Ecto neural progenitor cell (in vitro differentiated cells): ENCODE measurements at places on chromosomes 3 and 15.

DNA sequence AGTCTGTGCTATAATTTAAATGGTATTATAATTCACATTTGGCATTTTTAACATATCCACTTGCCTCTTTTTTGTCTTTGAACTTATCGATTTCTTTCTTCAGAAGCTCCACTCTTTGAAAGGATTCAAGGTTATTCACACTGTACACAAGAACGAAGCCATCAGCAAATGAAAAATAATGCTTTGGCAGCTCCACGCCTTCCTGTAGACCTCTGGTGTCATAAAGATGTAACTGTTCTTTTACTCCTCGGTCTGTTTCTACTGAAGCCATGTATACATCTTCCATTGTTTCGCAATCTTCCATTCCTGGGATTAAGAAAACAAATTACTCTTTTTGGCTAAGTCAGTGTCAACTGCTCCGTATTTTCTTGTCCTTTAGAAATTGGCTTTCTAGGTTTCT, 16.0 kb downstream of the NKIRAS1 start:
- no peak for DNase-seq

DNA sequence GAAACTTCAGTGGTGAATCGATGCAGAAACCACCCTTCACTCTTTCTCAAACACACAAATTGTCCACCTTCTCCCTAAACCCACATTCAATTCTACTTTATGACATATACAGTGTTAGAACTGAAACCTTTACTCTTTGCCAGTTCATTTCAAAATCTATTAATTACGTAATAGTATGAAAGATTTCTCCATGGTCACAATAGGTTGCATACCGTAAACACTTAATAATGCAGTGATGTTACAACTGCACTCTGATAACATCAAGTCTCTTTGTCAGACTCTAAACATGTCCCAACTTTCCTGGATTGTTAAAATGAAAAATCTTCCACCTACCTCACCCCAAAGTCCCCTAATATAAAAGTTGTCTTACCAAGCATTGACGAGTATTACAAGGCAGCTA, 111.8 kb upstream of the PROK2 start:
- DNase-seq = no peak

- no peak for DNase-seq
These were observed 303.3 kb upstream of the ATP10A start for GRCh38 chr15:26166429-26166828.

GRCh38 chr3:139935866-139936817, 1.2 kb downstream of the CLSTN2 start:
- peak; percentile 63 for DNase-seq

DNA sequence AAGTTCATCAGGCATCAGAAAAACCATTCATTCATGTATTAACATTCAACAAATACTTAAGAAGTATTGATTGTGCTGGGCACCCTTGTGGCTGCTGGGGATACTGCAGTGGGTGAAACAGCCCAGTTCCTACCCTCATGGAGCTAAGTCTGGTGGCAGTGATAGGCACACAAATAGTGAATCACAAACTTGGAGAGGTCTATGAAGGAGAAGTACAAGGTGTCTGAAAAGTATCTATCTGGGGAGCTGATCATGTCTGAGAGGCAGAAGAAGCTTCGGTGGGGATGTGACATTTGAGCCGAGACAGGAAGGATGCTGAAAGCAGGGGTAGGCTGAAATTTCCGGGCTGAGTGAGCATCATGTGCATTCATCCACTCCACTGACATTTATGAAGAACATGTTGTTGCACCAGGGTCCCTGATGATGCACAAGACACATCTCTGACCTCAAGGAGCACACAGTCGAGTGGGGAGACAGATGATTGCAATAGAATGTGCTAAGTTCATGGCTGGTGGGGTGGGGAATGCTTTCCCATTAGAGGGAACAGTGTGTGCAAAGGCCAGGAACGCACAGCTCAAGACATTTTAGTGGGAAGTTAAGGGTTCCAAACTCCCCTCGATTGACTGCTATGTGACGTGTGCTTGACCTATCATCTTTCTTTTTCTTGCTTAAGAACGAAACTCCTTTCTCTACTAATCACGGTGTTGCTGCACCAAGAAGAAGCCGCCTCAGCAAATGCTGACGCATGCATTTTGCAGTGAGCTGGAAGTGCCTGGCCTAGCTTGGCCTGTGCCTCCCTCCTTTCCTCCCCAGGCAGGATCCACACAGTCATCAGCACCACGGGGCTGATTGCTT, 309.1 kb upstream of the ICE2 start:
- no peak for DNase-seq

- DNase-seq = no peak
These were observed 154.3 kb upstream of the IQSEC1 start for GRCh38 chr3:13227315-13228165.

DNA sequence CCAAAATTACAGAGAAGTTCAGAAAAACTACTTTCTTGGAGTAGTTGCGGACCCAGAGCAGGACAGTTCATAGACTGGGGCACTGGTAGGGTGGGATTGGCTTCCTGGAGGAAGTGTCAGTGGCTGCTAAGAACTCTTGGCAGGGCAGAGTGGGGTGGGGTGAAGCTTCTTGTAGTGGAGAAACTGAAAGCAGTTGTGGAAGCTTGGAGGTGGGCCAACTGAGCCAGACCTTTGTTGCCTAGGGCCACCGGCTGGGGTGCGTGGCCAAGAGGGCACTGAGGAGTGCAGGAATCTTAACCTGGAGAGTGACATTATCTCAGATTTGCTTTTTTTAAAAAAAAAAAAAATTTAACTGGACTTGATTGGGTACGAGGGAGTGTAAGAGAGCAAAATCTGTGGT, 3.1 kb downstream of the KAT2B start:
- no peak for DNase-seq

DNA sequence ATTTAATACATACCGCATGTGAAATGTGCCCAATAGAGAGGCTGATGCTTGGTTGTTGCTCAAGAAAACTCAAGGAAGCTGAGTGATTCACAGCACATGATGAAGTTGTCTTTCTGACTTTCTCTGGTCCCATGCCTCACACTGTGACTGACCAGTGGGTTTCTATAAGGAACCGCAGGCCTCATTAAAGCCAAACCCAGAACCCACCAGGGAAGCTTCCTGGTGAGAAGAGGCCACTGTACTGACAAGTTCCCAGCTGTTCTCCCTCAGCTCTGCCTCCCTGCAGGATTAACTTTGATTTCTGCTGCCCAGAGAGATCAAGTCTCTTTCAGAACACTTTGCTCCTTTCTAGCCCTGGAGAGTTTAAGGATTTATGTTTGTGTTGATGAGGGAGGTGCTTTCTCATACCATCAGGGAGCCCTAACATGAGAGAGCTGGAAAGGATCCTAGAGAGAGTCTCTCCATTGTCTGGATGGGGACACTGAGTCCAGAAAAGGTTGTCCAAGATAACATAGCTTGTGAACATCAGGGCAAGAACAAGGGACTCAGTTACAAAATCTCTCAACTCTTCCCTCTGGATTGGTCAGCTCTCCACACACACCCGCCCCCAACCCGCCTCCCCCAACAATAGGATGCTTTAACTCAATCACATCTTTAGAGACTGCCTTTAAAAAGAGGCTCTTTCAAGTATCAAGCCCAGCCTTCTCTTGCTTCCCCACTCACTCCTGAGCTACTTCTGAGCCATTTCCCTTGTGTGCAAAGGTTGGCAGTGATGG, 303.2 kb upstream of the TLE3 start:
- DNase-seq = no peak

GRCh38 chr3:22734207-22734606, 468.9 kb upstream of the UBE2E2 start:
- DNase-seq = no peak

- DNase-seq = no peak
These were observed 5.2 kb downstream of the KCTD6 start for GRCh38 chr3:58497097-58497496.

DNA sequence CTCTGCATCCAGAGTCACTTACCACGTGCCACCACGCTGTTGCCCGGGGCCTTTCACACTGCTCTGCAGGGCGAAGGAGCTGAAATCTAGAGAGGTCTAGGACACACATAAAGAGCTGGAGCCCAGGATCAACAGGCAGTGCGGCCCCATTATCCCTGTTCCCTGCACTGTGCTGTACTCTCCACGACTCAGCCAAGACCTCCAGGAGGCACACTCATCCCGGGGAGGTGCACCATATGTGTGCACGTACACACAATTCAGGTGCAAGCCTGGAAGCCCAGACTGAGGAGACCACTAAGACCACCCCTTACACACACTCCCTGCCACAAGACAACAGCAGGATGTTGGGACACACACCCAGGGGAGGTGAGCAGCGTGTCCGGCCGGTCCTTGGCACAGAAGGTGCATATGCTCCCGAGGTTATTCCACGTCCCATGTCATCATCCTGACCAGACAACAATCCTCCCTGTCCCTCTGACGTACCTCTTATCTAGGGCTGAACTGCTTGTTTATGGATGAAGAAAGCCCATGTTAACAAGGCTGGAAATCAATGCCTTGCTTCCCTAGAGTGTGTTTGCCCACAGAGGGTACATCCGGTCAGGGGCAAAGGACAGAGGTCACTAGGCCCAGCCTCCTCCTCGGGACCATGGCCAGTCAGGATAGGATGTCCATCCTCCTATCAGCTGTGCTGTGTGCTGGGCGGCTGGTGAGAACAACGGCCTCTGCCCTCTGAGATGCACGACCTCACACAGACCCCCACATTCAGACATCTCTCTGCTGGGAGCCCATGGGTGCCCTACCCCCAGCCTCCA, 16.1 kb downstream of the KLF15 start:
- DNase-seq = no peak

DNA sequence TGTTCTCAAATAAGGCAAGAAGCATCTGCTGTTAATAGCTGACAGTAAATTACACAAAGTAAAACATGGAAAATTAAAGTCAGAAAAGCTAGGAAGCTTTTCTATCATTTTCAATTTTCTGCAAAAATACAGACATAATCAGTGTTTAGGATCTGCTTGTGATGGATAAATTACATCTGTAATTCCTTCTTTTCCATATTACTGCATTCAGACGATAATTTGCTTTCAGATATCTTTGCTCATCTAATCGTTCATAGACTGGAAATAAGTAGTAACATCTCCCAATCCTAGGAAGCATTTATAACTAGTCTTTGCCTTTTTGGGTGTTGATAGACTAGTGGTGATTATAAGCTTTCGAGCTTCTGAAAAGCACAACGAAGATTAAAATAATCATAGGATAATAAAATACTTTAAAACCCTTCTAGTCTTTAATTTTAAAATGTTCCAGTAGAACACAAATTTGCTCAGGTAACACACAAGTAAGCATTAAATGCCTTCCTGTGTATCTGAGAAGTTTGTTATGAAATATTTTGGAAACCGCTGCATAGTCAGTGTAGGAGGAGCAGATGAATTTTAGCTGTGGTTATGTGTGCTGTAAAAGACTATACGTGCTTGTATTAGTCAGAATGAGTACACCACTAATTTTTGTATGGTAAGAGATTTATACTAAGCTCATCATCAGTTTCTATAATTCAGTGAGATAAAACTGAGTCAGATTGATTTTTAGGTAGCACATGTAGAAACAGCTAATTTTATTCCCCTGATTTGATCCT, 41.0 kb downstream of the MBNL1 start:
- no peak for DNase-seq

GRCh38 chr3:100603469-100603868, 5.9 kb upstream of the ADGRG7 start:
- no peak for DNase-seq

GRCh38 chr3:156522673-156523072, 32.2 kb downstream of the SSR3 start:
- DNase-seq = no peak

DNA sequence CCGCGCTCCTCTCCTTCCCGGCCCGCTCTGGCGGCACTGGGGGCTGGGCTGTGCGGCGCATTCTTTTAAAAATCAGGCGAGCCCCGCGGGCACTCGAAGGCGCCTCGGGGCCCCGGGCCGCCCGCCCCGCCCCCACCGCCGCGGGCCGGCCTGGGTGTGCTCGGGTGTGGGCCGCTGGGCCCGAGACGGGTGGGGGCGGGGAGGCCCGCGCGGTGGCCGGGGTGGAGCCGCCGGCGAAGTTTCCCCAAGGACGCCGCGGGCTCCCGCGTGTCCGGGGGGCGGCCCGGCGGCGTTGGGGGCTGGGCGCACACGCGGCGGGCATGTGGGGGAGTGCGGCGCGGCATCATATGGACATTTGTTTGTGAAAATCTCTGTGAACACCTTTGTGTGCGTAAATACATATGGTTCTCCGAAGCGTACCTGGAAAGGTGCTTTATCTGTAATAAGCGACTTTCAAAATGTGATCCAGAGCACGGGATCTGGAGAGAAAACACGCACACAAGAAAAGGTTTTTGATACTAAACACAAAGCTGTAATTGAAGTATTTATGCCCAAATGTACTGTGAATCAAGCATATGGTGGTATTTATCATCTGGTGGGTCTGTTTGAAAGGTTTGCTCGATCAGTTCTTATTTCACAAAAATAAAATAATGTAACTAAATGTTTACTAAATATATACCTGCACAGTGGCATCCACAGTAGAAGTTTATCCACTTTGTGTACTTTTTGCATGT, 612 bp upstream of the TBL1XR1 start:
- DNase-seq = no peak

- DNase-seq = no peak
These were observed 4.0 kb upstream of the PTH1R start for GRCh38 chr3:46873521-46873920.

GRCh38 chr3:39548282-39548681, 80.8 kb downstream of the MOBP start:
- no peak for DNase-seq

- peak; percentile 61 for DNase-seq
These were observed 836.2 kb downstream of the AGBL1 start for GRCh38 chr15:86915811-86916331.

- DNase-seq = no peak
These were observed 990 bp downstream of the ITIH4 start for GRCh38 chr3:52829482-52829881.

DNA sequence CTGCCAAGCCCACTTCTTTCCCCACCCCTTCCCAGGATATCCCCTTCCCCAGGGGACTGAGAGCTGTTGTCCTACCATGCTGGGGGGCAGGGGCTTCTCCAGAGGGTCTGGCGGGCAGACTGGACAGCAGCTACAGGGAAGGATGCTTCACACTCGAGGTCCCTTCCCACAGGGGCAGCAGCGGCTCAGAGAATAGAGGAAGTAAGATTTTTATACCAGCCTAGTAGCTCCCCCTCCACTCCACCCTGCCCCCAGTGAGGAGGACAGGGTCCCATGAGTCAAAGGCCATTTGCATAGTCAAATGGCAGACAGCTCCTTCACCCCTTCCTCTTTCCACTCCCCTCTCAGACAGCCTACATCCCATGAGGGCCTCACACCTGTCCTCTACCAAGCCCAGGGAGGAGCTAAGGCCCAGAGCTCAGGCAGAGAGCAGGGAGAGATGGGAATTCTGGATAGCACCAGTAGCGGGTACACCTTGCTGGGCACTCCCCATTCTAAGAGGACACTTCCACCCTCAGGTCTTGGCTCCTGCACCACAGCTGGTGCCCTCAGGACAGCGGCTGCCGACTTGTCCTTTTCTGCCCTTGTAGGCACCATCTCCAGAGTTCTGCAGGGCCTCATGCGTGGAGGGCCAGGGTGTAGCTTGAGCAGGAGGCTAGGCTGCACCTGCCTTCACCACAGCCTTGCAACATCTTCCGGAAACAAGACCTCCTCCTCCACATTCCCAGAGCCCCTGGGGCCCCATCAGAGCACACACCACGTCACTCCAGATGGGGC, at the start of gene TLR9:
Gene TLR9 (minus strand): TSS at position 194 of the 777 bp plus-strand sequence. CDS start 116 bp downstream, at position 78.
- DNase-seq = peak; percentile 34

- no peak for DNase-seq
These were observed 867.4 kb downstream of the ROBO1 start for GRCh38 chr3:78900426-78900825.

- DNase-seq = no peak
These were observed 25.6 kb downstream of the TIGIT start for GRCh38 chr3:114319453-114319852.
